ENCODE measurements at places on chromosomes 7 and 10.

- peak; percentile 32 for DNase-seq
These were observed 415.4 kb downstream of the PLXNA4 start for GRCh38 chr7:132160611-132161532.

DNA sequence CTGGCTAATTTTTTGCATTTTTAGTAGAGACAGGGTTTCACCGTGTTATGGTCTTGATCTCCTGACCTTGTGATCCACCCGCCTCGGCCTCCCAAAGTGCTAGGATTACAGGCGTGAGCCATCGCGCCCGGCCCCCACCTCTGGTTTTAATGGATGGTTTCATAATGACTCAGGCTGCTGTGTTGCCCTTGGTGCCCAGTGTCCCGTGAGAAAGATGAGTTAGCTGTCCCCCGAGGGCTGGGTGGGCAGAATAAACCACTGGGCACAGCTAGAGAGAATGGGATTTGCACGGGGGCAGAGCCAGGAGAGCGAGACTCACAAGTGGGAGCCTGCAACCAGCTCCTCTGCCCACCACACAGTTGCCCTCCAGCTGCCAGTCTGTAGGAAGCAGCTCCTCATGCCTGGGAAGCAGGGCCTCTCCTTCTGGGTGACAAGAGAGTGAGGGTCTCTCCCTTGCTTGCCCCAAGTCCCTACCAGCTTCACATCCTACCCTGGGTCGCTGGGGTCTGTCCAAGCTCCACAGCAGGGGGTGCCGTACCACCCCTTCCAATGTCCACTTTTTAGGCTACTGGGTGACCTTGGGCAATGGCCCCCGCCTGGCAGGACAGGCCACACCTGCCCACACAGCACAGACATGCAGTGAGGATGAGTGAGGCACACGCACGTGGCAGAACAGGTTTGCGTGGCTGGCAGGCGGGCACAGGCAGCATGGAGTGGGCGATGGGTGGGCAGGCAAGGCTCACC is 16.1 kb upstream of the NDST2 start:
- no peak for DNase-seq

DNA sequence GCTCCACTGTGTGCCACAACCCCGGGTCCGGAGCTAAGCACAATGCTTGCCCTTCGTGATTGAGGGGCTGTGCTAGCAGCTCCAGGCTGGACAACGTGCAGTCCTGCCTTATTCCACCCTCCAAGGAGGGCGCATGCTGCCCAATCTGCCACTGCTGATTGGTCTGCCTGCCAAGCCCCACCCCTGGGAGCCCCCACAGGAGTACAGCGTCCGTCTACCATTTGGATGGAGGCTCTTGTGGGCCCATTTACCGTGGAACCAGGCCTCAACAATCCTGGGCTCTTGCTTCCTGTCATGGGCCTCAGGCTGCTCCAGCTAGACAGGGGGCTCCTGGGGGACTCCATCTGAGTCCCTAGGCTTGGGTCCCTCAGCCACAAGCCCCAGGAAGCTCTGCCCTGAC is 173.3 kb downstream of the SLIT1 start:
- peak; percentile 13 for DNase-seq

DNA sequence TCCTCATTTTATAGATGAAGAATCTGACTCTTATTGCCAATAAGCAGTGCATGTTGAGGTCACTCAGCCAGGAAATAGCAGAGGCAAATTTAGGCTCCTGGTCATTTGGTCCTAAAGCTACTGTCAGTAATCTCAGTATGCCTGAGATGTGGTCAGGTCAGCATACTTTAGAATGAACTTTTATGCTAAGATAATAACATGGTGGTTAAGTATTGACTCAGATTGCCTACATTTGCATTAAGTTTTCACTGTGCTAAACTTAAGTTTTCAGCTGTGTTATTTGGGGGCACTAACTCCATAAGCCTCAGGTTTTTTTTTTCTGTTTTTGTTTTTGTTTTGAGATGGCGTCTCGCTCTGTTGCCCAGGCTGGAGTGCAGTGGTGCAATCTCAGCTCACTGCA is 35.9 kb upstream of the CCSER2 start:
- DNase-seq, result no peak
